ENCODE measurements at places on chromosomes 6 and 20.
A peak's percentile ranks its signal among the peaks of the same experiment; 100 is the strongest.

DNA sequence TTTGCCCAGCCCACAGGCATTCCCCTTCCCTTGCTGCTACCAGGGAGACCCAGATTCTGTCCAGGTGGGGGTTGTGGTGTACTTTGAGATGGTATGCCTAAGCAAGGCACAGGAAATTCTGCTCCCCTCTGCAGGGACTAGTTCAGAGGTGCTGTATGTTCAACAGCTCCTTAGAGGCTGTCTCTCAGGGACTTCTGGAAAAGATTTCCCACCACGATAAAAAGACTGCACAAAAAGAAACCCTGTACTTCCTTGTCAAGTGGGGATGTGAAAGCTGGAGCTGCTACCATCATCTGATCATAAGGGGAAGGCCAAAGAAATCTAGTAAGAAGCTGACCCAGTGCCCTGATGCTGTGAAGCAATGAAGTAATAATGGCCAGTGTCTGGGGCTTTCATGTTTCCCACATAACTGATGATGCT, 51.5 kb upstream of the SMIM29 start:
- no peak for DNase-seq

- DNase-seq: no peak
These were observed 1.2 kb downstream of the SERPINB6 start for GRCh38 chr6:2970034-2970685.

DNA sequence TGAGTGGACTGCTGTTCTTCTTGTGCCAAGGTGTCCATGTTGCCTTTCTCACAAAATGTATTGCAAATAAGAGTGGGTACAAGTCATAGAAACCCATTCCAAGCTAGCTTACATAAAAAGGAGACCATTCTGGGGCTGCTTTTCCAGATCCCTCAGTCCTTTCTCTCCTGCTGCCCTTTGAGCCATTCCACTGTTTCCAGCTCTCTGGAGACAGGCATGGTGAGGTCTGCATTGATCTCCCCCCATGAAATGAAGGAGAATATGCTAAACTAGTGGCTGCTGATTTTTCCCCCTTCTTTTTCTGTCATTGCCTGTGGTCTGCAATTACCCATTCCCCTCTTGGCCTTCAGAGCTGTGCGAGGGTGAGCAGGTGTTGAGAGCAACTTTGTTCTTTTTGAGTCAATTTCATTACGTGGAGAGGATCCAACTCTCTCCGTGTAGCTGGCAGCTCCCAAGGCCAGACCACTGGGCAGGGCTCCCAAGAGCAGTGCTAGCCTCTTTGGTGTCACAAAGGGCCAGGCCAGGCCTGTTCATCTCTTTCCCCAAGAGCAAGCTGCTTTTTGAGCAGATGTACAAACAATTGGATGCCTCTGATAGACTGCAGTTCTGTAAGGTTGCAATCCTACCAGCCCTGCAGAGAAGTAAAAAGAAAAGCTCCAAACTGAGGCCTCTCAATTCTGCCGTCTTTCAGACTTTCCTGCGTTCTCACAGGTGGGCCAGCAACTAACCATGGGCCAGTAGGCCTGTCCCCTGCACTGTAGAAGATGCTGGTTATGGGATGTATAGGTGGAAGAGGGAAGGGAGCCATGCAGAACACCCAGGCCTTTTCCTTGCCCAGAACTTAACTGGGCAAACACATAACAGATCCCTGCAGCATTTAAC, 96.1 kb upstream of the ARMC2 start:
- no peak for DNase-seq

DNA sequence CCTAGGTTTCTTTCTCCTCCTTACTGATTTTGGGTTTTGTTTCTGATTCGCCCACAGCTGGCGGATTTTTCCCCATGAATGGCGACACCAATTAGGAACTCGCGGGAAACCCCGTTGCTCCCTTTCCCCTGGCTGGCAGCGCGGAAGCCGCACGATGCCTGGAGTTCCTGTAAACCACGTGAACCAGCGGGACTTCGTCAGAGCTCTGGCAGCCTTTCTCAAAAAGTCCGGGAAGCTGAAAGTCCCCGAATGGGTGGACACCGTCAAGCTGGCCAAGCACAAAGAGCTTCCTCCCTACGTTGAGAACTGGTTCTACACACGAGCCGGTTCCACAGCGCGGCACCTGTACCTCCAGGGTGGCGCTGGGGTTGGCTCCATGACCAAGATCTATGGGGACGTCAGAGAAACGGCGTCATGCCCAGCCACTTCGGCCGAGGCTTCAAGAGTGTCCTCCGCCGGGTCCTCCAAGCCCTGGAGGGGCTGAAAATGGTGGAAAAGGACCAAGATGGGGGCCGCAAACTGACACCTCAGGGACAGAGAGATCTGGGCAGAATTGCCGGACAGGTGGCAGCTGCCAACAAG, 3.2 kb upstream of the SEC23B start:
- DNase-seq: no peak

GRCh38 chr6:90516074-90516660, 70.7 kb downstream of the MAP3K7 start:
- no peak for DNase-seq

DNA sequence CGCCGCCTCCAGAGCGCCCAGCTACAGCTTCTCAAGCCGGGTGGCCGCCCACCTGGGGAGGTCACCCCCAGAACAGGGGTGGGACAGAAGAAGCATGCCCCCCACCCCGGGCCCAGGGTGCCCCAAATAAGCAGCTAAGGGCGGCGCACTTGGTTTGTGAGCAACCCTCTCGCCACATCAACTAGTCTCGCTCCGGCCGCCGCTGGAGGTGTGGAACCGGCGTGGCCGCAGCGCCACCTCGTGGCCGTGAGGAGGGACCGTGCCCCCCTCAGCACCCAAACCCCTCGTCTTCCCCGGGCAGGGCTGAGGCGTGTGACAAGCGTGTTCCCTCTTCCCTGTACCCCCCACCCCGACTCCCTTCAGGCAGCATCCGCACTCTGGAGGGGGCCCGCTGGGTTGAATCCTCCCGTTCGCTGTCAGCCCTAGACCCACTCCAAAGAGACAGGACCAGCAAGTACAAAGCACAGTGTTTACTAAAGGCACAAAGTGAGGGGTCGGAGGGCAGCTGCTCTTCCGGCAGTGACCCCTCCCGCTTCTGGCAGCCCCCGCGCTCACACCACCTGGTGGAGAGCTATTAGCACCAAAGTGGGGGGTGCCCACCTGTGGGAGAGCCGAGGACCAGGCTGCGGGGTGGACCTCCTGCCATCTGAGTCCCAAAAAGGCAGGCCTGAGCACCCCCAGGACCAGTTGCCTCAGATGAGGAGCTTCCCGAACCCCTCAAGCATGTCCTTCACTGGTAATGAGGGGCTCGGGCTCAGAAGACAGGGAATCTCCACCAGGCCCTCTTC, 45.4 kb downstream of the MDFI start:
- peak; percentile 57 for DNase-seq

DNA sequence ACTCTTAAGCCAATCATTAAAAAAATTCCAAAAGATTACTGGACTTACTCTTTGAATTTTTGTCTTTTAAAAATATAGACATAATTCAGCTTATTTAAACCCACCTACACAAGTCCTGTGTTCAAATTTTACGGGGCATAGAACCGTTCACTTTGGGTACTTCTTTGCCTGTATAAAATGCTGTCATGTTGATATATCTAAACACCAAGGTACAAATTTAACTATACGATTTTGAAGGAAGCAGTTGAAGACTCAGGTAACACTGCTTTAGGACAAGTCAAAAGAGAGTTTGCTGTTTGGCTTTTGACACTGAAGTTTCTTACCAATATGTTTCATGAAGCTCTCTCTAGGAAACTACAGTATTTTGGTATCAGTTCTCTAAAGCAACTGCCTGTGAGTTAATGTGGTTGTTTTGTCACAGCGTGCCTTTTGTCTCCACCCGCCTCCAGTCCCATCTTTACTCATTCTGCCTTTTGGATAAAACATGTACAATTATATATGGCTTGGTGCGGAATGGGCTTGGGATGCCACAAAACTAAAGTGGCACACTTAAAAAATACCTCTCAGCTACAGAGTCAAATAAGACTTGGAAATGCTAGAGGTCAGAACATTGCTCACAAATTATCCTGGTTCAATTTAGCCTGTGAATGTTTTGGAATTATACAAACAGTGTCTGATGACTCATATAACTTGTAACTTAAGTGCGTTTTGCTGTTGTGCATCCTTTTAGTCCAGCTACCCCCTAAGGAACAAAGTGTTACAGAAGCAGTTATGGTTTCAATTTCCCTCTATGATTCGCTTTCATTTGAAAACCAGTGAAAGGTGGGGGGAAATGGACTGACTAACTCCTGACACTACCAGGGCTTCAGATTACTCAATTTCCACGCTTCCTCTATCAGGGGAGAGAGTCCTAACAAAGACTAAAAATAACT, 38.7 kb downstream of the RGS17 start:
- DNase-seq: no peak

GRCh38 chr6:159473475-159474263, 219.4 kb downstream of the SOD2 start:
- no peak for DNase-seq

- DNase-seq: no peak
These were observed 66.2 kb upstream of the IYD start for GRCh38 chr6:150302520-150303176.

GRCh38 chr20:64220891-64221527, 34.5 kb upstream of the PCMTD2 start:
- DNase-seq: no peak

DNA sequence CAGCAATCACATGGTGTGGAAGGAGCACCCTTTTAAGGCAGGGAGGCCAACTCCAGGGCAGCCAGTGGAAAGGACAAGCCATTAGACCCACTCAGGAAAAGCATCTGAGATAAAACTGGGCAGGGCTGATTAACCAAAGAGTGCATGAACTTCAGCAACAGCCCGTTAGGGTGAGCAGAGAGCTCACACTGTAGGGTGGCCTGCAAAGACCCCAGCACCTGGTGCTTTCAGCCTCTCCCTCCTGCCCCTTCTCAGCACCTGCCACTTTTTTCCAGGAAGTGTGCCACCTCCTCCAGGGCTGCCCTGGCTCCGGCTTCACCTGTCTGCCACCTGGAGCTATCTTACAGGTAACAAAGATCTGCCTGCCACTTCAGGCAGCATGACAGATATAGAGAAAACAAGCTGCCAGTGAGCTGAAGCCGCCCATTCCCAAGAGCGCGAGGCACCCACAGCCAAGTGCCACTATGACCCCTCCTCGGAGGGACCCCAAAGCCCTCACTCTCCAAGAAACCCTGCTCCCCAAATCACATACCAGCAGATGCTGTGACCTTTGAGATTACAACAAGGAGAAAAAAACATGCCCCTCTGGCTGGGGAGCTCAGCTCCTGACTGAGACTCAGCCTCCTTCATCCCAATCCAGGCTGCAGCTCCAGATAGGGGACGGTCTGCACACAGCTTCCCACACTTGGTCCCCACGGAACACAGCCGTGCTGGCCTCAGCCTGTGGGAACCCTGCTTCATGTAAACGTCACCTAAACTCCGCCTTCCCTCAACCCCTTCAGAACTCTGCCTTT, 71.2 kb downstream of the ABHD12 start:
- no peak for DNase-seq

DNA sequence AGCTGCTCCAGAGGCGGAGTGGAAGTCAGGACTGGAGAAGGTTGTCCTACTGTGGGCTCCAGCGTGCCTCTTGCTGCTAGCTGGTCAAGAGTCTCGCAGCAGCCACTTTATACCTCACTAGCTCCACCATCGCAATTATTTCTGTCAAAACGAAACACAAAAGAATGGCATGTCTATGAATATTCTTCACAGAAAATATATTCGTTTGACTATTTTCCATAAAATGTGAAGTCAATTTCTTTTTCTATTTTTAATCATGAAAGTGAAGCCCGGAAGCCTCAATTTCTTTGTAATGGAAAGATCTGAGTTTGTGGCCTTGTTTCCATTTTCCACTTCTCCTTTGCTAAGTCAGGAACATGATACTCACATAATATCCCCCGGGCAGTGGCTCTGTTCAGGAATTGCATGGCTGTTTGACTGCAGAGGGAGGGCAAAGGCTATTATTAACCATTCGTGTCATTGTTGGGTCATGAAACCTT, 51.7 kb downstream of the DTD1 start:
- DNase-seq: no peak

DNA sequence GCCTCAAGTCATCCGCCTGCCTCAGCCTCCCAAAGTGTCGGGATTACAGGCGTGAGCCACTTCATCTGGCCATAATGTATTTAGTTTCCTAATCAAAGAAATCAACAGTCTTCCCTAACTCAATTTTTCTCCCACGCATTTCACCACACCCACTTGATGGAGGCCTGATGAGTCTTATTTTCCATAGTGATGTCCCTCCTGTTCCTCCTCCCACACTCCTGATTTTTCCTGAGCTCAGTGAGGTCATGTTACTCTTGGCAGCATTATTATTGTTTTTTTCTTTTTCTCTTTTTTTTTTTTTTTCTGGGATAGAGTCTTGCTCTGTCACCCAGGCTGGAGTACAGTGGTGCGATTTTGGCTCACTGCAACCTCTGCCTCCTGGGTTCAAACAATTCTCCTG, 8.9 kb downstream of the ABRACL start:
- no peak for DNase-seq

DNA sequence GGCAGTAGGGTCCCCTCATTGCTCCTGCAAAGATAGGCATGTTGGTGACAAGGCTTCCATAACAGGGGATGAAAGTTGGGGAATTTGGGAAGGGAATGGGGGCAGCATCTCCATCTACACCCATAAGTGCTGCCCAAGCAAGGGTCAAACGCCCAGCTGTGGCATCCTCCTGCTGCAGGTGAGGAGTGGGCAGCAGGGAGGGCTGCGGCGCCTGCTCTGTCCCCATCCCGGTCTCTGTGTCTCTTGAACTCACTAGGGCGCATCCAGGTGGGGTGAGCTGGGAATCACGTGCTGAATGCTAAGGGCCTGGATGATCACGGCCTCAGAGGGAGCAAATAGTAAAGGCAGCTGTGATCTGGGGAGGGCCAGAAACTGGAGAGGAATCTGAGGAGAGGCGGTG, 9.1 kb downstream of the MICA start:
- no peak for DNase-seq

DNA sequence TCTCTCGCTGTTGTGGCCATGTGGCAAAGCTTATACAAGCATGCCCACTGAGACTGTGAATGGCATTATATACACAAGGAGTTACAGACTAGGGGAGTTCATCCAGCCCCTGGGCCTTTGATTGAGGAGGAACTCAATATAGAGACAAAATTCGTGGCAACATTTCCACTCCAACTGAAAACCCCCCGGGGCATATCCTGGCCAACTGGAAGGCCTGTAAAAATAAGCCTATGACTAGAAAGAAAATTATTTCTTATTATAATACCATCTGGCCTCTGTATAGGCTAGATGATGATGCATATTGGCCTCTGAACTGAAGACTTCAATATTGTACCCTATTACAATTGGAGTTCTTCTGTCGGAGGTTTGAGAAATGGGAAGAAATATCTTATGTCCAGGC, 175.5 kb upstream of the GJE1 start:
- no peak for DNase-seq

DNA sequence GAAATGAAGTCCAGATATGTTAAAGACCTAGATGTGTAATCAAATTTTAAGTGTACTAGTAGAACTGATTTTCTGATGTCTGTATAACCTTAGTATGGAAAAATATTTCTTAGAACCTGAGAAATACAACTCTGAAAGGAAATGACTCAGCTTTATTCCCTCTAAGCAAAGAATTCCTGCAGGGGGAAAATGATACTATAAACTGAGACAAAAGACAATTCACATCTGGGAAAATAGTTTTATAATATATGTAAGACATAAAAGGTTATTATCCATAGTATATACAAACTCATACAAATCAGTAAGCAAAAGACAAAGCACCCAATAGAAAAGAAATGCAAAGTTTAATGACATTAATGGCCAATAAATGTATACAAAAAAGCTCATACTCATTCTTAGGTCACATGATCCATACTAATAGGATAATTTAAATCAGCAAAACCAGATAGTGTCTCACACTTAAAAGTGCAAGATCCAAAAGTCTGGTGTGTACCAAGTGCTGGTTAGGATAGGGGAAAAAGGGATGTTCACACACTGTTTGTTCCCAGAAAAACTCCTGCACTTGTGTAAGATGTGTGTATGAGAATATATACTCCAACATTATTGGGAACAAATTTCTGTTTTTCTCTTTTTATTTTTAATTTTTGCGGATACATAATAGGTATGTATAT, 22.6 kb downstream of the RNF217 start:
- DNase-seq: no peak
